ENCODE measurements at places on chromosomes 6 and 20. TPM values are rescaled to one million over a fixed set of nuclear protein-coding genes. Genes with fewer than 3 reads are reported as not detected.

Gene TRIM10
- total RNA-seq: not detected

Gene SALL4
- total RNA-seq: 3.4 TPM

Gene TMC2
- total RNA-seq: not detected

Gene SMAP1
- total RNA-seq: 17.0 TPM

Gene VIP
- not detected for total RNA-seq

Gene B3GAT2
- under 0.01 TPM for total RNA-seq

Gene RNF39
- total RNA-seq: not detected

Gene HSPA12B
- 0.88 TPM for total RNA-seq

Gene CLVS2
- total RNA-seq: not detected

Gene LGSN
- not detected for total RNA-seq

Gene CPXM1
- 3.0 TPM for total RNA-seq

Gene MYH7B
- not detected for total RNA-seq

Gene RNF182
- 5.3 TPM for total RNA-seq

Gene HLA-DPB1
- 20.7 TPM for total RNA-seq

Gene GPLD1
- 0.26 TPM for total RNA-seq

Gene XPO5
- total RNA-seq: 10.4 TPM

Gene PCED1A
- 15.9 TPM for total RNA-seq

Gene SAPCD1
- total RNA-seq: not detected

Gene TRIM38
- 7.5 TPM for total RNA-seq

Gene NECAB3
- 27.0 TPM for total RNA-seq

Gene DDX43
- 0.08 TPM for total RNA-seq

Gene STMND1
- not detected for total RNA-seq

Gene NPEPL1
- 14.2 TPM for total RNA-seq

Gene JPH2
- 0.16 TPM for total RNA-seq

Gene C20orf202
- not detected for total RNA-seq

Gene BFSP1
- total RNA-seq: 6.4 TPM

Gene SMLR1
- not detected for total RNA-seq

Gene RUNX2
- total RNA-seq: 12.8 TPM

Gene PROCR
- total RNA-seq: 80.6 TPM

Gene FOXA2
- total RNA-seq: 0.91 TPM

Gene CDSN
- total RNA-seq: 0.13 TPM

Gene TOX2
- 50.7 TPM for total RNA-seq

Gene RTN4IP1
- 5.9 TPM for total RNA-seq

Gene HLA-DPA1
- total RNA-seq: 1.8 TPM

Gene POM121L2
- total RNA-seq: not detected

Gene SPATS1
- total RNA-seq: not detected

Gene GSTA1
- not detected for total RNA-seq

Gene DOK5
- total RNA-seq: 2.1 TPM

Gene NKAPL
- 2.5 TPM for total RNA-seq

Gene DYNLT2
- 1.0 TPM for total RNA-seq

Gene PLG
- not detected for total RNA-seq

Gene VGLL2
- total RNA-seq: not detected

Gene NANP
- total RNA-seq: 5.3 TPM

Gene MCHR2
- total RNA-seq: not detected

Gene ABHD16B
- total RNA-seq: not detected

Gene PRR18
- total RNA-seq: not detected

Gene APOBEC2
- total RNA-seq: not detected

Gene RBL1
- 6.7 TPM for total RNA-seq

Gene NNAT
- 8.0 TPM for total RNA-seq

Gene KHDC1L
- total RNA-seq: not detected

Gene OR2B6
- total RNA-seq: not detected

Gene CCDC28A
- total RNA-seq: 15.0 TPM

Gene EDN1
- 3.4 TPM for total RNA-seq

Gene CEP162
- total RNA-seq: 1.9 TPM

Gene TENT5A
- 9.4 TPM for total RNA-seq

Gene NOX3
- total RNA-seq: not detected

Data from epithelial cell of alveolus of lung (primary cell).